ENCODE measurements at places on chromosomes 3 and 15.

DNA sequence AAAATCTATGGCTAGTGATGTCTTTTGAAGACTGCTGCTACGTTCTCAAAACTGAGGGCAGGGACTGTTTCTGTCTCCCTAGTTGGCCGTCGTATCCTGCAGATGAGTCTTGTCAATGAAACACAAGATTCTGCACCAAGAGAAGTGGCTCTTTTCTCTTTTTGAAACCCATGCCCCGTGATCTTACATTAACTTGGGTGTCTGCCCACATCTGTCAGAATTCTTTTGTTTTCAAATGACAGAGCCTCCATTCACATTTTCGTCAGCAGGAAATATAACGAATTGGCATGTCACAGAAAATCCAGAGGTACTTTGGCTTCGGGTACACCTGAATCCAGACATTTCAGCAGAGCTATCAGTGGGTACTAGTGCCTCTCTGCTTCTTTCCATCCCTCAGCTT lies 331.3 kb upstream of the PROK2 start:
- no peak for DNase-seq

GRCh38 chr15:43977072-43977884 lies 150.5 kb downstream of the WDR76 start:
- peak; percentile 49 for DNase-seq

- DNase-seq, result no peak
These were observed 16.3 kb downstream of the ZBTB38 start for GRCh38 chr3:141384575-141384974.

GRCh38 chr3:74001436-74001835 lies 376.7 kb upstream of the PDZRN3 start:
- no peak for DNase-seq

- DNase-seq, result no peak
These were observed 8.7 kb downstream of the SPSB4 start for GRCh38 chr3:141059816-141060215.
